ENCODE measurements at places on chromosomes 4 and X.

DNA sequence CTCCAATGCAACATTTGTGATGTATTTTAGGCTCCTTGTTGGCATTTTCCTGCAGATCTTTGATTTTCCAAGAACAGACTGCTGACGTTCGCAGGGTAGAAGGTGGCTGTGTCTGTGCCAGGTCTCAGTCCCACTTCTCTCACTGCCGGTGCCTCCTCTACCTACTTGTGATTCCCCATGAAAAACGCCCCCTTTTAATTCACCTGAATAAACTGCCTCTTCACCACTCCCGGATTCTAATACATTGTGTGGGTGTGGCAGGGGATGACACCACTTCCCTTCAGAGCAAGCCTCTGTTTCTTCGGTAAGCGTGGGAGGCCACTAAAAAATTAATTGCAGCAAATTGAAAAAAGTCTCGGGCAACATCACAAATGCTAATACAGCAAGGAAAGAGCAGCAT, 96.1 kb upstream of the FAM9B start:
- no peak for DNase-seq

GRCh38 chr4:114320126-114320525, 278.5 kb upstream of the UGT8 start:
- no peak for DNase-seq

GRCh38 chr4:108965472-108966076, 202.7 kb upstream of the ETNPPL start:
- no peak for DNase-seq

DNA sequence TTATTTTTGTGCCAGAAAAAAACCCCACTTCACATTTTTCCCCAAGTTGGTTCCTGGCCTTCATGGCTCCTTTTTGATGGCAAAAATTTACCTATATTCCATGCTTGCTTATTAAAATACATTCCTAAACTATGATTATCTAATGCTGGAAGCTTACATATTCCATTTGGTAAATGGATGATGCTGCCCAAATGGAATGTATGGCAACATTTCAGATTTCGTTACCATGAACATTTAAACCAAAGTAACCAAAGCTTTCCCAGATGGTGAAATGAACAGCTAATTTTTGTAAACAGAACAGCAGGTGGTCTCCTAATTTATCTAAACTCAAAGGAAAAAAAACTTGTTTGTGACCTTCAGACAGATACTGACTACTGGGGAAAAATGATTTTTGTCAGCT, 110.8 kb upstream of the TEX13A start:
- no peak for DNase-seq

DNA sequence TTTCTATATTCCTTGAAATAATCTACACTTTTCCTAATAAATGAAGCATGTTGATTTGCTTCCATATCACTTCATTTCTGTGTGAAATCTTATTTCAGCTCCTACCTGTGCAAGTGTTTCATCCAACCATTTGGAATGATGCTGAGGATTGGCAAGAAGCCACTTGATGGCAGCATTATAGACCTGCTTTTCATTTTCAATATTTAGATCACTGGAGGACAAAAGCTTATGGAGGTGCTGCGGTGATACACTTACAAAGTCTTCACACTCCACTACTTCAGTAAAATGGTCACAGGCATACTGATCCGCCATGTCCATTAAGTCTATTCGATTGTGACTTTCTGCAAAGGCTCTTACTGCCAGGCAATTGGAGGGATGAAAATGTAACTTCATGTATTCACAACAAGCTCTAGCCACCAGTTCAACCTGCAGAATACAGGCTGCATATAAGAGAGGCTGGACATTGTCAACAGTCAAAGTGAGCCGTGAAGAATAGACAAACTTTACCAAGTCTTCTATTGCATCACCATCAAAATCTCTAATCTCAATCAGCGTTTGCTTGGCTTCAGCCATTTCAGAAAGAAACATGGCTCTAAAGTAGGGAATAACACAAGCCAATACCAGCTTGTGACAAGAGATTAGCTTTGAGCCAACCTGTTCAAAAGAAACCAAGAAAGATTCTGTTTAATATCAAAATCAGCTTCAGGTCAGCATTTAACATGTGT, 35.1 kb downstream of the KLHL8 start:
- no peak for DNase-seq

DNA sequence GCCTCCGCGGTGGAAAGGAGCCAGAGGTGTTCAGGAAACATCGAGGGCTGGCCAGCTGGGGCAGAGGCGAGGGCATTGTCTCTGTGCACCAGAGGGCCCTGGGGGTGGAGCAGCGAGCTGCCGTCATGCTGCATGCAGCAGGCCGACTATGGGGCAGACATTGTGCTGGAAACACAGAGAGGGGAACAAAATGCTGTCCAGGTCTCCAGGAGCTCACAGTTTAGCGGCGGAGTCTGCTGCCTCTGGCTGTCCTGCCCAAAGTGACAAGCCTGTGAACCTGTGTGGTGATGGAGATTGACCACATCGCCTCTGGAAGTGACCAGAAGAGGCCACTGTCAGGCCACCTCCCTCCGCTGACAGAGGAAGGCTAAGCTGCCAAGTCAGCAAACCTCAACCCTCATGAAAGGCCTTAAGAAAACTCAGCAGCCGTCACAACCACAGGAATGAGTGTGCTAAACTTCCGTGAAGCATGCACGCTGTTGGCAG, 20.1 kb upstream of the SASH3 start:
- peak; percentile 35 for DNase-seq

- DNase-seq, result no peak
Observed at GRCh38 chrX:65674204-65674893, 6.9 kb downstream of the MSN start.

GRCh38 chr4:14022456-14022855, 394.9 kb upstream of the BOD1L1 start:
- DNase-seq, result no peak

- DNase-seq, result no peak
Observed at GRCh38 chr4:61223385-61223784, 23.3 kb downstream of the ADGRL3 start.

- DNase-seq, result no peak
Observed at GRCh38 chrX:134443020-134443419, 16.9 kb upstream of the HPRT1 start.

DNA sequence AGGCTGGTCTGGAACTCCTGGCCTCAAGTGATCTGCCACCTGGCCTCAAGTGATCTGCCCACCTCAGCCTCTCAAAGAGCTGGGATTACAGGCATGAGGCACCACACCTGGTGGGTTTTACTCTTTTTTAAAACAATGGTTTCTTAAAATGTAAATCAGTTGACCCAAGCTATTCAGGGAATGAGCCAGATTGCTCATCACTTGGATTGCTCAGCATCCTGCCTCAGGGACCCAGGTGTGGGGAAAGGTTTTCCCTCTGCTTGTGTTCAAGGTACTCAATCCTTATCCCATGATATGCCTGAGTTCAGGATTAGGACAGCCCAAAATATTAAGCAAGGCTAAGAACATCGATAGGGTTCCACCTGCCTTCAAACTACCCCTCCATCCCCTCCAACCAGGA, 67.4 kb downstream of the CHRNA9 start:
- DNase-seq, result no peak

- DNase-seq, result no peak
Observed at GRCh38 chrX:155023907-155024833, 1.6 kb upstream of the F8 start.

- DNase-seq, result no peak
Observed at GRCh38 chr4:2761035-2761923, 5.1 kb upstream of the TNIP2 start.

- no peak for DNase-seq
Observed at GRCh38 chr4:76830964-76831703, 66.8 kb downstream of the SOWAHB start.

DNA sequence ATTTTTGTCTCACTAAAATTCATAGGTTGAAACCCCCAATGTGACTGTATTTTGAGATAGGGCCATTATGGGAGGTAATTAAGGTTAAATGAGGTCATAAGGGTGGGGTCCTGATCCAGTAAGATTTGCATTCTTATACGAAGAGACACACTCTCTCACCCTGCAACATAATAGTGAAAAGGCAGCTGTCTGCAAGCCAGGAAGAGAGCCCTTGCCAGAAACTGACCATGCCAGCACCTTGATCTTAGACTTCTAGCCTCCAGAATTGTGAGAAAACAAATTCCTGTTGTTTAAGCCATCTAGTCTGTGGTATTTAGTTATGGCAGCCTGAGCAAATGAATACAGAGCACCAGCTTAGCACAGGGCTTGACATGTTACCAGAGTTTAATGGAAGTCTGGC, 17.5 kb upstream of the IGSF1 start:
- no peak for DNase-seq

GRCh38 chr4:24405926-24406325, 178.4 kb downstream of the DHX15 start:
- DNase-seq, result no peak

DNA sequence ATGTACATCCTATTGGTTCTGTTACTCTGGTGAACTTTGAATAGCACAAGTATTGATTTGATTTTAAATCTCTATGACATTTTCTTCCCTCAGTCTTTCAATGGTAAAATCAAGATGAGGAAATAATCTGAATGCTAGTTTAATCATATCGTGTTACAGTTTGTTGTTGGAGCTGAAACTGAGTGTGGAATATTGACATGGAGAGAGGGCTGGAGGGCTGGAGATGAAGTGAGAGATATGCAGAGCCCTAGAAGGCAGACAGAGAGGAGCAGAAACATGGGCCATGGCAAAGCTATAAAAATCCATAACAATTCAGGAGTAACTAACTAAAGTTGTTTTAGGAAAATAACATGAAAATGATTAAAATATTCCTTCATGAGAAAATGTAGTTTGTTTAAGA, 141.1 kb downstream of the BANK1 start:
- no peak for DNase-seq

DNA sequence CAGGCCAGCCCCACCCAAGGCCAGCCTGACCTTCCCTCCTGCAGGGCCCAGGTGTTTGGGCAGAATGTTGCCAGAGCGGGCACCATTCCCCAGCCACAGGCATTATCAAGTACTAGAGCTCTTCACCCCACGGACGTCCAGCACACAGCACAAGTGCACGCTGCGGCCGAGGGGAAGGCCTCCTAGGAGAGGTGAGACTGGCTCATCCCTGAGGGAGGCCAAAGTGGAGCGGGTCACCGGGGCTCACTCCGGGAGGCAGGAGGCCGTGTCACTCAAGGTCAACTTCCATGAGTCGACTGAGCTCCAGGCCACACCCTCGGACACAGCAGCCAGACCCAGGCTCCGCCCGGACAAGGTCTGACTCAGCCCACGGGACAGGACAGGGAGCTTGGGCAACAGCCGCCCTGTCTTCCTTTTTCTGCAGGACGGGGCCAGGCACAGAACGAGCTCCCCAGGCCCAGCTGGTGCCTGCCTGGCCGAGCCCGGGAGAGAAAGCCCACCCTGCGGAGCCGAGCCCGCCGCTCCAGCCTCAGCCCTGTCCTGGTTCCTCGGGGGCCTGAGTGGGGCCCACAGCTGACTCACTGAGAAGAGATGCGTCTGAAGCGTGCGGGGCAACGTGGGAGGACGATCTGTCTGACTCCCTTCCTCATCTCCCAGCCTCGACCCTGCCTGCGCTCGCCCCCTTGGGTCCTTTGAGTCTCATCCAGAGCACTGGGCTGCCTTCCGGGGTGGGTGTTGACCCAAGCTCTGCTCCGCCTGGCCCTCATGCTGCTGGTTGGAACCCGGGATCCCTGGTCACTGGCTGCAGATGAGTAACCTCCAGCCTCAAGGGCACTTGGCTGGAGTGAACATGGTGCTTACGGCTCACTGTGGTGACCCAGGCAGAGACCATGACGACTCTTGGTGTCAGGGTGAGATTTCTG, 1.6 kb downstream of the SLC49A3 start:
- DNase-seq, result no peak

- DNase-seq, result no peak
Observed at GRCh38 chrX:154840856-154841255, 6.4 kb upstream of the SMIM9 start.

DNA sequence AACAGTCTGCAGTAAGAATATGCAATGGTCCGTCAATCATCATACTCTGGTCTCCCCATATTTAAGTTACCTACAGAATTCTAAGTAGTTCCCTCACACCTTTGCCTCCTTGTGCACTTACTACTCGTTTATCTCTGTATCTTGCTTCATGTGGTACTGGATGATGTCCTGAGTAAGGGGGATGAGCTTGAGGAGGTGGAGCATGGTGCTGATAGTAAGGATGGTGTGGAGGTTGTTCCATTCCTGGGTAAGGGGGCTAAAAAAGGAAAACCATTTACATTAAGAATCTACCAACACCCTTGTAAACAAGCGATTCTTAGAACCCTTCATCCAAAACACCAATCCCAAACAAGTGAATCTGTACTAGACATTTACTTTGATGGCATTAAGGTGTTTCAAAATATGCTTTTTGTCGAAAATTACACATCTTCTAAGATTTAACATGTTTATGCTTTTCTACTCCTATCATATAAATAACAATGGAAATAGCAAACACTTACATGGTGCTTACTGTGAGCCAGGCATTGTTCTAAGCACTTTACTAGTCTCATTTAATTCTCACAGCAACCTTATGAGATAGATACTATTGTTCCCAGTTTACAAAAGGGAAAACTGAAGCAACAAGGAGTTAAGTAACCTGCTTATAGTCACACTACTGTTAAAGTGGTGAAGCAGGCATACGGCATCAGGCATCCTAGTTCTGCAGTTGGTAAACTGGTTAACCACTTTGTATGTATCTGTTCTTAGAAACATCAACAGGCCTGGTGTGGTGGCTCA, 33.5 kb downstream of the YTHDC1 start:
- no peak for DNase-seq

GRCh38 chrX:4263030-4263803, 549.8 kb upstream of the PRKX start:
- no peak for DNase-seq

GRCh38 chrX:154517101-154517781, 1.2 kb upstream of the FAM3A start:
- no peak for DNase-seq

DNA sequence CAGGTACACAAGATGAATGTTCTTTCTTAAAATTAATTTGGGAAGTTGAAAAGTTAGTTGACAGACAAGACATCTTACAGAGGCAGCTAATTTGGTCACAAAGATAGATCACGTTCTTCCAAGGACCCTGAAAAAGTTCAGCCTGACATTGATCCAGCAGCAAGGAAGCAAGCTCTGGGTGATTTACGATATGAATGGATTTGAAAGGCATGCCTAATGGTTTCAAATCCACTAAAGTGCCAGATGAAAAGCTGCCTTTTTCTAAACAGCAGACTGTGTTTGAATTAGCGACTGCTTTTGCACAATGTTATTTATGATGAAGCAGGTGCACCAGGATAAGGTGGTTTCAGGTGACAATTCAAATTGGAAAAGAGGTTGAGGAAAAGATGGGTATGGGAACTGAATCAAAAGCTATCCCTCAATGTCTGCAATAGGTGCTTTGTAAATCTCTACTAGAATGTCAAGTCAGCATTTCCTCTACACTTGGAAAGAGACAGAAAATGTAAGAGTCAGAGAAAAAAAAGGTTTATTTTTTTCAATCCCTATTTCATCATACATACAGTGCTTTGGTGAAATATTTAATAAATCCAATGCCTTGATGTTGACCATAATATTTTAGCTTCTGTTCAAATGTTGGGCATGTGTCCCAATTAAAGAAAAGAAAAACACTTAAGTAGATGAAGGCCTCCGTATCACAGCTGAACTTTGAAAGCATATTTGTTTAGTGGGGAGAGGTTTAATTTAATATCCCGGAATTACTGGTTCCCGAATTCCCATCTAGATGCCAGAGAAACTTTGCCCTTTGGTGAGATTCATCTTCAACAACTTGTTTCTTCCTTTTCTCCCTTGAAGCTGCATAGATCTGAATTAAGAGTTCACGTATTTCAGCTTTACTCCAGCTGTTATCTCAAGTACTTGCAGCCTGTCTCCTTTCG, 6.0 kb downstream of the RASGEF1B start:
- DNase-seq, result no peak

Data from effector CD4-positive, alpha-beta T cell (primary cell).